ENCODE measurements at places on chromosomes 13 and 19.

DNA sequence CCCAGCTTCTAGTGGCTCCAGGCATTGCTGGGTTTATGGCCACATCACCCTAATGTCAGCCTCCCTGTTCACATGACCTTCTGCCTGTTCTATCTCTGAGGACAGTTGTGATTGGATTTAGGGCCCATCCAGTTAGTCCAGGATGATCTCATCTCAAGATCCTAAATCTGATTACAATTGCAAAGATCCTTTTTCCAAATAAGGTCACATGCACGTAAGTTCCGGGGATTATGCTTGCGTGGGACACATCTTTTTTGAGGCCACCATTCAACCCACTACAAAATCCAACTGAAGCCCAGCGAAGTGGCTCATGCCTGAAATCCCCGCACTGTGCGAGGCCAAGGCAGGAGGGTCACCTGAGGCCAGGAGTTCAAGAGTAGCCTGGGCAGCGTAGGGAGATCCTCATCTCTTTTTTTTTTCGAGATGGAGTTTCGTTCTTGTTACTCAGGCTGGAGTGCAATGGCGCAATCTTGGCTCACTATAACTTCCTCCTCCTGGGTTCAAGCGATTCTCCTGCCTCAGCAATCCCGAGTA is 12.3 kb downstream of the PLD3 start:
- no peak for DNase-seq

DNA sequence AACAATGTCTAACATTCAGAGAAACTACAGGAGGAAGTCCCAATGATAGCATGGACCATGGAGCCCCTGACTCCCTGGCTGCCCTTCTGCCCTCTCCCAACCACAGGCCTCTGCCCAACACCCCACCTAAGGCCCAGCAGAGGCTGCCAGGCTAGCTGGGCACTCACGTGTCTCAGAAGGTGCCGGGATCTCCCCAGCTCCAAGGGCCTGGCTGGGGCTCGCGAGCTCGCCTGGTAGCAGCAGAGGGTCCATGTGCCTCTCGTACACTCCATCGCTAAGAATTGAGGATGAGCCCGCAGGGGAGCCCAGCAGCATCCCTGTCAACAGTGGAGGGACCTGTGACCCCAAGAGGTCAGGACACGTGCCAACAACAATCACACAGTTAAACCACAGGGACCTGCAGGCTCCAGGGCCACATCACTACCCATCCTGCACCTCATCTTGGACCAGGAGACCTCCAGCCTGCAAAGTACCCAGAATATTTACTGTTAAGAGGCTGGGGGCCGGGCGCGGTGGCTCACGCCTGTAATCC is 9.4 kb downstream of the ZSCAN18 start:
- DNase-seq: no peak

- DNase-seq: no peak
These were observed 22.8 kb upstream of the LRP3 start for GRCh38 chr19:33171222-33171795.

DNA sequence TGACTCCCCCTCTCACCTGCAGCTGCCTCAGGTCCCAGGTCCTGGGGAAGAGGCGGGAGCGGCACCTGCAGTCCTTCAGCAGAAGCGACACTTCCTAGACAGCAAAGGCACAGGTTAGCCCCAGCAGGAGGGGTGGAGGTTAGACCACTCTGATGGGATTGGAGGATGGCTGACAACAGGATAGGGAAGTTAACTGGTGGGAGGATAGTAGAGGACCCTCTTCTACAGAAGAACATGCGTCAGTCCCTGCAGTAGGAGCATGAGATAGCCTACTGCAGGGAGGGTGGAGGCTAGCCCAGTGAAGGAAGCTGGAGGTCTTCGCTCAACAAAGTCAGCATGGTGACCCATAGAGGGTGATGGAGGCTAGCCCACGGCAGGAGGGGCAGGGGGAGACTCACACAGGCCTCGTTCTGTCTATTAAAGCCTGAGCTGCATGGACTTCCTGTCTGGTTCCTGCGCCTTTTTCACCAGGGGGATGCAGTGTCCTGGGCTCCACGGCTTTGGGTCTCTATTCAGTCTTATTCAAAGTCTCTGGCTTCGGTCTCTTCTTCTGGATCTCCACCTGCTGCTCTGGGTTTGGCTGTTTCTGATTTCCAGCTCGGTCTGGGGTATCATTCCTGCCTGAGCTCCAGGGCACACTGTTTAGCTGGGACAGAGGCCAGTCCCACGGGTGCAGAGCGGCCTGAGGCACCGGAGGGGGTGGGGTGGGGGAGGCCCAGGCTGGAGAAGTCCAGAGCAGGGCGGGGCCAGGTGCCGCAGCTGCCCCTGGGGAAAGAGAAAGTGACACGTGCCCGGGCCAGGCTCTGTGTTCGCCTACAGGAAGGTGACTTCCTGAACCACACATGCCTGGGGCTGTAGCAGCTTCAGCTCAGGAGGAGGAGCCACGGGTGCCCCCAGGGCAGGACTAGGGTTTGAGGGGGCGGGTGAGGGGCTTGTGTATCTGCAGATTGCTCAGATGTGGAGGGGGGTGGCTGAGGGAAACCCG is 7.3 kb downstream of the IFNL3 start:
- no peak for DNase-seq

- no peak for DNase-seq
These were observed 15.4 kb downstream of the TLE5 start for GRCh38 chr19:3046698-3047495.

DNA sequence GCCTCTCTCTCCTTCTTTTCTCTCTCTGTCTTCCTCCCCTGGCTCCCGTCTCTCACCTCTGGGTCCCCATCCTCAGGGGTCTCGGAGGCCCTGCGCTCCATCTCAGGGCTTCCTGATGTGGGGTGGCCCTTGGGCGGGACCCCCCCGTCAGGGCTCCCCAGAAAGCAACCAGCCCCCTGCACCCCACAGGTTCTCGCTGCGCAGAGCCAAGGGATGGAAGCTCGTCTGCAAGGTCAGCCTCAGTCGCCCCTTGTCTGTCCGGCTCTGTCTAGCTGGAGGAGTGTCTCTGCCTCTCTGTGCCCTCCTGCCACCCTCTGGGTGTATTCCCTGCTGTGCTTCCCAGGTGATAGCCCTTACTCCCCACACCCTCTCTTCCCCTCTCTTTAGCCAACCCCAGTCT is at the start of gene SBK3:
TSS of gene SBK3 (minus strand) at position 101 of the 400 bp plus-strand sequence. CDS start at position 101, 0 bp downstream.
- no peak for DNase-seq

All from G401 (cell line).